GM04503 (cell line): ENCODE measurements at places on chromosomes 13 and 19.

- no peak for DNase-seq
These were observed at the start of gene BCL3 for GRCh38 chr19:44748426-44749254. Gene BCL3, plus strand, starts transcription at chr19:44748708. Its CDS starts 83 bp downstream, at chr19:44748791.

- DNase-seq = peak; percentile 12
These were observed 21.7 kb downstream of the CEACAM21 start for GRCh38 chr19:41597600-41598041.

GRCh38 chr19:12745166-12745897 lies 6.3 kb upstream of the BEST2 start:
- no peak for DNase-seq

- DNase-seq = no peak
These were observed 48.8 kb upstream of the PDCD5 start for GRCh38 chr19:32532233-32532632.

DNA sequence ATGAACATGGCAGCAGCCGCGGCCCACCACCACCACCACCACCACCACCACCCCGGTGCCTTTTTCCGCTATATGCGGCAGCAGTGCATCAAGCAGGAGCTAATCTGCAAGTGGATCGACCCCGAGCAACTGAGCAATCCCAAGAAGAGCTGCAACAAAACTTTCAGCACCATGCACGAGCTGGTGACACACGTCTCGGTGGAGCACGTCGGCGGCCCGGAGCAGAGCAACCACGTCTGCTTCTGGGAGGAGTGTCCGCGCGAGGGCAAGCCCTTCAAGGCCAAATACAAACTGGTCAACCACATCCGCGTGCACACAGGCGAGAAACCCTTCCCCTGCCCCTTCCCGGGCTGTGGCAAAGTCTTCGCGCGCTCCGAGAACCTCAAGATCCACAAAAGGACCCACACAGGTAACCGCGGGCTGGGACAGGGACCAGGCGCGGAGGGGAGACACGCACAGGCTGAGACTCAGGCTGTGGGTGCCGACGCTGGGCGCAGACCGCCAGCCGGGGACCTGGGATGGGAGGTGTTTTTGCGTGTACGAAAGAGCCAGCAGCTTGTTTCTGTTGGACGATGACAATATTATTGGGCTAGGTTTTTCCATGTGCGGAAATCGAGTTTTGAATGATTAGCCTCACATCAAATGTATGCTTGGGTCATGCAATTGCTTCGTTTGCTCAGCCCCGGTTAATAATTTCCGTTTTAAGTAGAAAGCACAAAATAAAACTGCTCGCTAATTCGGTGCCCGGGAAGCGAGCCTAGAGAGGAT lies 1.3 kb downstream of the ZIC2 start:
- no peak for DNase-seq

DNA sequence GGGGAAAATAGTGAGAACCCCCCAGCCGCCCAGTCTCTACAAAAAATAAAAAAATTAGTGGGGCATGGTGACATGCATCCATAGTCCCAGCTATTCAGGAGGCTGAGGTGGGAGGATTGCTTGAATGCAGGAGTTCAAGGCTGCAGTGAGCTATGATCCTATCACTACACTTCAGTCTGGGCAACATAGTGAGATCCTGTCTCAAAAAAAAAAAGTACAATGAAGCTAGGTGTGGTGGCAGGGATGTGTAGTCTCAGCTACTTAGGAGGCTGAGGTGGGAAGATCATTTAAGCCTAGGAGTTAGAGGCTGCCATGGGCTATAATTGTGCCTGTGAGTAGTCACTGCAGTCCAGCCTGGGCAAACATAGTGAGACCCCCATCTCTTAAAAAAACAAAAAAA lies 8.9 kb downstream of the PCCA start:
- no peak for DNase-seq

DNA sequence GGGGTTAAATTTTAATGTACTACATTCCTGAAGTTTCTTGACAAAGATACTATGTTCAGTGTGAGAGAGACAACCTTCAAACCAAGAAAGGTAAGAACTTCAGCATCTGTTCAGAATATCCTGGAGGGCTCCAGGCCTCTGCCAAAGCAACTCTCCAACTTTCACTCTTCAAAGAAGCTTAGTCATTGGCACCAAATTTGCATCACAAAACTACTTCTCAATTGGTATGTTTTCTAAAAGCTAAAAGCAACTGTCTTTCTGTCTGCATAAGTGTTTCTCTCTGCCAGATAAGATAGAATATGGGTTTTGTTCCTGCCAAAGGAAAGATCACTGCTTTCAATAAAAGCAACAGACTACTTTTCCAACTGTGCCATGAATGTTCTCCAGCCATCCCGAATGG lies 187.4 kb downstream of the SUCLA2 start:
- no peak for DNase-seq

DNA sequence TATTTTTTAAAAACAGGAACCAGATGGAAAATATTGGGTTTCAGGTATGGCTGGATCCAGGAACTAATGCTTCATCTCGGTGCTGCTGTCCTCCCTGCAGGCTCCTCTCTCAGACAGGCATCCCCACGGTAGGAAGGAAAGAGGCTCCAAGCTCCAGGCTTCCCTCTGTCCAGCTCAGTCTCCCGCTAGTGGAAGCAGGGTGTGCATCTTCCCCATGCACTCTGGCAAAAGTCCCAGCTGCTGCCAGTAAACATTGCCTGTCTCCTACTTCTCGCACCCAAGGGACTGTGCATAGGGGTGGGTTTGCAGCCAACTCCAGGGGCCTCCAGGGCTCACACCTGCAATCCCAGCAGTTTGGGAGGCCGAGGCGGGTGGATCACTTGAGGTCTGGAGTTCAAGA lies 29.2 kb downstream of the IL12RB1 start:
- no peak for DNase-seq

DNA sequence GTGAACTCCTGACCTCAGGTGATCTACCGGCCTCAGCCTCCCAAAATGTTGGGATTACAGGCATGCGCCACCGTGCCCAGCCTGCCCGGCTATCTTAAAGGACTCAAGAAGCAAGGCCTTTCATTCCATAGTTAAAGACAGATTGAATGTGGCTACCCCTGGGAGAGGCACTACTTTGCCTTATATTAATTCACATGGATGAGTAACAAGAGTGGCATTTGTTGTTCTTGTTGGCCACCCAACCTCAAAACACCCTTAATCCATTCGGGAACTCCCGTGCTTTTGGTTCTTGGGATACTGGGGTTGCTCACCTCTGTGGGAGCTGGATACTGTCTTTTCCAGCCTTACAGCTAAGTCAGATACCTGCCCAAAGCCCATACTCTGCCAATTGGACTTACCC lies 34.4 kb upstream of the ABCC4 start:
- no peak for DNase-seq

DNA sequence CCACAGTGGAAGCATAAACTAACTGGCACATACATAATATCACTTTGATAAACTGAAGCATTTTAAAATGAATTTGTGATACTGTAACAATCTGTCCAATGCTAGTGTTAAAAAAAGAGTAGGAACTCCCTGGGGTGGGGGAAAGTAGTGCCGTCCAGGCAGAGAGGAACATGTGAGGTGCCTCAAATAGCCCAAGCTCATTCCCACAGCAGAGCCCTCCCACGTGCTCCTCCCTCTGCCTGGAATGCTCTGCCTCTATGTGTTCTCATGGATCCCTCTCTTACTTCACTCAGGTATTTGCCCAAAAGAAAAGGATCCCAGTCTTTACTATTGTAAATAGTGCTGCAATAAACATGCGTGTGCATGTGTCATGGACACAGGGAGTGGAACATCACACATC lies 188.1 kb downstream of the NHLRC3 start:
- no peak for DNase-seq

- no peak for DNase-seq
These were observed 7.0 kb downstream of the CRYL1 start for GRCh38 chr13:20518660-20519100.

DNA sequence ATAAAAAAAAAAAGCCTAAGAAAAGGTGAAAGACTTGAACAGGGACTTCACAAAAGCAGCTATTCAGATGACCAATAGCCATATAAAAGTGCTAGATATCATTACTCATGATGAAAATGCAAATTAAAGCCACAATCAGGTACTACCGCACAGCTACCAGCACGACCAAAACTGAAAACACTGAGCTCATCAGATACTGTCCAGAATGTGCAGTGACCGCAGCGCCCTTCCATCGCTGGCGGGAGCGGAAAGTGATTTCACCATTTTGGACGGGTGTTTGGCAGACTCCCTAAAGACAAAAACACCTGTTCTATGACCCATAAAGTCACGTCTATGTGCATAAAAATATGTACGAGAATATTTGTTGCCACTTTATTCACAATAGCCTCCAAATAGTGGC lies 60.7 kb downstream of the SLC6A16 start:
- DNase-seq = no peak

GRCh38 chr19:45455707-45456499 lies 11.9 kb upstream of the FOSB start:
- peak; percentile 94 for DNase-seq

DNA sequence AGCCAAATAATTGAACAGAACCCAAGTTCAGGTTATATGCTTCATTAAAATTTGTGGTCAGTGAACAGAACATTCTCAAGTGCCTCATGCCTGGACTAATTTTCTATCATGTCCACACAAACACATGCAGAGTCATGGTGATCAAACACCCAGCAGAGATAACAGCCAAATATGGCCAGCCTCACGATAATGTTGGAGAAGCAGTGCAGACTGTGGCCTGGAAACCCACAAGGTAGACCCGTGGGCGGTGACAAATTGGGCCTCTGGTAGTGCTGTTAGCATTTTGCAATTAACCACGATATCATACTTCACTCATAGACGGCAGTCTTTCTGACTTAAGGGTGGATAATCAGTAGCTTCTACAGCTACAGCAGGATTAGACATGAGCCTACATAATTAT lies 35.0 kb upstream of the VWA8 start:
- DNase-seq = no peak
